T-helper 17 cell (primary cell): ENCODE measurements at places on chromosomes 5 and 9.

DNA sequence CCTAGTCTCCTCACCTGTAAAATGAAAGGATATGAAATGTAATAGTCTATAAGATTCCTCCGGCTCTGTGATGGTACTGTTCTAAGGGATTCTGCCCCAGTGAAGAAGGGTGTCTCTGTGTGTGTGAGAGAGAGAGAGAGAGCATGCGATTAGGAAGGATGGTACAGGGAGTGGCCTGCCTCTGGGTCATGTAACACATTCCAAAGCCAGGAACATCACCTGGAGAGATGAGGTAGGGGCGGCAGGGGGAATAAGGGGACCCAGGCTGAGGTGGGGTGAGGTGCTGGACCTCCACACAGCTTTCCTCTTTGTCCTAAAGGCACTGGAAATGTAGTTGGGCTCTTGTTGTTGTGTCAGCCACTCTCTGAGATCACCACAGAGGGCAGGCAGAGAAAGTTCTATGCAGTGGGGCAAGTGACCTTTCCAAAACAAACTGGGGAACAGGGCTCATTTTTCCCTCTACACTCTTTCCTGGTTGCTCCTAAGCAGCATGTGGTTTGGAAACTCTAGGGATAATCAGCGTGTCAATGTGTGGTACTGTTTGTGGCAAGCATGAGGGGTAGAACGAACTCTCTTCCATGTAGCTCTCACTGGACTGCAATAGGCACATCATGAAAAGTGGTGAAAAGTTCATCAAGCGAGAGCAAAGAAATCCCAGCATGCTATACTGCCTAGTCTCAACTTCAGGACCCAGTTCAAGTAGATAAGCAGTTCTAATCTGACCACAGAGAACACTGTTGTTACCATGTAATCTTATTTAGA is 65.0 kb downstream of the SEMA6A start:
- no peak overlapping the region for H3K4me3 ChIP-seq
- H3K36me3 ChIP-seq, result peaks cover 2% of the 10 kb centered on the region
- H3K27ac ChIP-seq, result no peak overlapping the region
- DNase-seq, result no peak

DNA sequence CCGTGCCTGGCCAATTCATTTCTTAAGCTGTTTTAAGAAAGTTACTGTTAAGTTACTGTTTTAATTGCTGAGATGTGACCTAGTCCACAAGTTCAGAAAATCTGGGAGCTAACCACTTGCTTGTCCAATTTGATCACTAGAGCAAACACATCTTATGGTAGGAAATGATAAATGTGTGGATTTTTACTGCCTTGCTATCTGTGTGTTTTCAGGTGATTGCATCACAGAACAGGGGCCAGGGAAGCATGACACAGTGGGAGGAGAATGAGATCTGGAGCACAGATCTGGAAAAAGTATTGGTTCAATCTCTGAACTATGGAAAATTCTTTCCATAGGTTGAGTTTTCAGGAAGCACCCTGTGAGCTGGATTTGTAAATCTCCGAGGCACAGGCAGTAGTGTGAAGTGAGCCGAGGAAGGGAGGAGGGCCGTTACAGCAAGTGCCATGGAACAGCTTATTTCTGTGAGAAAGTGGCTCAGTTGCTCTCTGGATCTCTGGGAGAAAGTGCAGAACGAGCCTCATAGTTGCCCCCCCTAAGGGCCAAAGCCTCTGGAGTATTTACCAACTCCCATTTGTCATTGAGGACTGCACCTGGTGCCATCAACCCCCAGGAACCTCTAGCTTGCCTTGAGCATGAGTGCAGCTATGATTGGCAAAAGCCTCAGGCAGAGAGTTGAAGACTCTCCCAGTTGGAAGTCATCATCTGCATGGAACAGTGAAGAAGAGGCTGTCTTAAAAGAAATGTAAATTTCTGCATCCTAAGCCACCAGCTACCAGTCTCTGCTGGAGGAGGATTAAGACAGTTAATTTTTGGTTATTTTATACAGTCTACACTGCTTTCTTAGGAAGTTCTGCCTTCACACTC is 161.8 kb upstream of the CLINT1 start:
- DNase-seq, result no peak
- H3K4me1 ChIP-seq, result no peaks in the 10 kb centered on the region
- no peak overlapping the region for H3K27ac ChIP-seq
- no peak overlapping the region for H3K4me3 ChIP-seq

GRCh38 chr5:178348356-178349074 is 115.9 kb upstream of the PHYKPL start:
- no peak for DNase-seq
- H3K4me3 ChIP-seq, result no peak overlapping the region
- H3K27me3 ChIP-seq, result peaks cover 38% of the 10 kb centered on the region
- no peak overlapping the region for H3K27ac ChIP-seq
- H3K4me1 ChIP-seq, result no peaks in the 10 kb centered on the region

DNA sequence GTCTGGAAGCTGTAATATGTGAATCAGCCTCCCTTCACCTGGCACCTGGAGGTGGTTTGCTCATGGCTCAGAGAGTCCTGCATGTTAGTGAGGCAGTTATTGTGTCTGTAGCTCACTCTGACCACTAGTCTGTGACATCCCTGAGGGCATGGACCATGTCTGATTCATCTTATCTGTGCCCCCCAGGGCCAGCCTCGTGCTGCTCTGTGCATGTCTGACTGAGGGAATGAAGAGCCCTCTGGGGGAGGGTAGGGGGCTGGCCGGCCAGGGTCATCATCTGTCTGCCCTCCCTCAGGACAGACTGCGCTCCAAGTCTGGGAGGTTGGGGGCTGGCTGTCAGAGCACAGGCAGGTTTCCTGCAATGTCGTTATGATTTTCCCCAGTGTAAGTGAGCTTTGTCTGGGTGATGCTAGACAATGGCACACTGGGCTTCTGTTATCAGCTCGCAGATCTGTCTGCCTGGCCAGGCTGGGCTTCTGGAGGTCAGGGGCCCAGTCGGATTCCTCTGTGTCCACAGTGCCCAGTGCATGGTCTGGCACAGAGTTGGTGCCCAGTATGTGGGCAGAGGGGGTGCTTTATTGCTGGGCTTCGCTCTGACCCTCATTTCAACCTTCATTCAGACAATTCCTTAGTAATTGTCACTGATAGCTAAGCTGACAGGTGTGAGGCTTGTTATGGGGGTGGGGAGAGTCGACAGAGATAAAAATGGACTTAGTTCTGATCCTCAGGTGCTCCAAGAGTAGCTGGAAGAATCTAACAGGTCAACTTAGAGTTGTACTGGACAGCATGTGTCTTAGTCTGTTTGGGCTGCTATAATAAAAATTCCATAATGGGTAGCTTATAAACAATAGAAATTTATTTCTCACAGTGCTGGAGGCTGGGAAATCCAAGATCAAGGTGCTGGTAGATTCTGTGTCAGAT is 85.7 kb upstream of the SHB start:
- no peaks in the 10 kb centered on the region for H3K36me3 ChIP-seq
- H3K4me1 ChIP-seq, result no peaks in the 10 kb centered on the region
- peaks cover 36% of the 10 kb centered on the region for H3K27me3 ChIP-seq
- H3K4me3 ChIP-seq, result no peak overlapping the region

- no peak overlapping the region for H3K4me3 ChIP-seq
- no peaks in the 10 kb centered on the region for H3K27me3 ChIP-seq
- no peak overlapping the region for H3K27ac ChIP-seq
- no peaks in the 10 kb centered on the region for H3K4me1 ChIP-seq
- DNase-seq, result no peak
Observed at GRCh38 chr5:106833517-106833916, 837.2 kb downstream of the EFNA5 start.

DNA sequence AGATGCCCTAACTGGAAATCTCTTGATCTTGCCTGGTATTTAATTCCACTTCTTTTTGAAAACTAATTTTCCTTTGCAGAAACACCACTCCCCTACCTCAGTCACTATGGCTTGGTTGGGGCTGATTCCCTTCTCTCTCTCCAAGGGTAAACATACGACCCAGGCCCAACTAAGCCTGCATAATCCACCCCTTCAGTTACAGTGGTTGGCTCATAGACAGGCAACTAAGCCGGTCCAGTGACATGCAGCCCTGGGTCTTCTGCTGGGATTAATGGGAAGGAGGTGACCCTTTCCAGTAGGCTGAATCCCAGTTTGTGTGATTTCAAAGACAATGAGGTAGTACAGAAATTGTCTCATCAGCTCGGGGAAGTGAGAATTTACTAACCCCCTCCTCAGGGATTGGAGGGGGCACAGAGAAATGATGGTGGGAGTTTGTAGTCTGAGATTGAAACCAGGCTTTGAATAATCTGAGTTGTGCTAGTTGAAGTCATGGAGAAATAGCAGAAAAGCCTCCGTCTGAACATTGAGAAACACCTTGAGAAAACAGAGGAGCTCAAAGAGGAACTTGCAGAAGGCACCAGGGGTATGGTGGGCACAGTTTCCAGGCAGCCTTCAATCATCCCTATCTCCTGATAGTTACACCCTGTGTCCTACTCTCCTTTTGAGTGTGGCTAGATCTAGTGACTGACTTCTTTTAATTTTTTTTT is 148.9 kb downstream of the GCNT1 start:
- no peak for DNase-seq
- H3K36me3 ChIP-seq, result peaks cover 6% of the 10 kb centered on the region
- H3K4me1 ChIP-seq, result no peaks in the 10 kb centered on the region
- H3K27ac ChIP-seq, result no peak overlapping the region
- no peaks in the 10 kb centered on the region for H3K27me3 ChIP-seq
- H3K4me3 ChIP-seq, result no peak overlapping the region

- H3K36me3 ChIP-seq, result peaks cover 6% of the 10 kb centered on the region
- H3K4me3 ChIP-seq, result no peak overlapping the region
- DNase-seq, result no peak
- H3K4me1 ChIP-seq, result peaks cover 16% of the 10 kb centered on the region
Observed at GRCh38 chr5:173330338-173331206, 2.4 kb upstream of the STC2 start.

DNA sequence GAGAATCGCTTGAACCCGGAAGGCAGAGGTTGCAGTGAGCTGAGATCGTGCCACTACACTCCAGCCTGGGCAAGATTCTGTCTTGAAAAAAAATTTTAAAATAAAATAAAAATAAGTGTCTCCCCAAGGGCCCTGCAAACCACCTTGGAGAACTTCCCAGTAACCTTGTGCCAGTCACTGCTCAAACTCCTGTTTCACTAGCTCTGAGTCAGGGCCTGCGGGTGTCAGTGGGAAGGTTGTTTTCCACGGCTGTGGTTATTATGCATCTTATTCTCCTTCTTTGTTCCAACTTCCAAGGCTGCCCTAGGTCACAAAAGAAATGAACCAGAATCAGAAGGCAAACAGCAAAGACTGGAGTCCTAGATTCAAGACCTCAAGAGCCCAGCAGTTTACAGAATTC is 246.7 kb downstream of the ADAMTSL1 start:
- peaks cover 5% of the 10 kb centered on the region for H3K27me3 ChIP-seq
- no peak overlapping the region for H3K27ac ChIP-seq
- H3K4me1 ChIP-seq, result no peaks in the 10 kb centered on the region
- no peak overlapping the region for H3K4me3 ChIP-seq
- DNase-seq, result no peak

- DNase-seq, result no peak
- H3K4me1 ChIP-seq, result peaks cover 26% of the 10 kb centered on the region
- H3K27me3 ChIP-seq, result no peaks in the 10 kb centered on the region
- peak overlapping the region; percentile 16 for H3K27ac ChIP-seq
- H3K36me3 ChIP-seq, result peaks cover 14% of the 10 kb centered on the region
Observed at GRCh38 chr9:112711050-112711689, 6.7 kb downstream of the INIP start.

- peak overlapping the region; percentile 89 for H3K27ac ChIP-seq
- no peak for DNase-seq
- H3K36me3 ChIP-seq, result peaks cover 2% of the 10 kb centered on the region
- no peak overlapping the region for H3K4me3 ChIP-seq
- H3K27me3 ChIP-seq, result no peaks in the 10 kb centered on the region
- H3K4me1 ChIP-seq, result peaks cover 19% of the 10 kb centered on the region
Observed at GRCh38 chr5:132752581-132753125, 5.4 kb downstream of the CCNI2 start.

DNA sequence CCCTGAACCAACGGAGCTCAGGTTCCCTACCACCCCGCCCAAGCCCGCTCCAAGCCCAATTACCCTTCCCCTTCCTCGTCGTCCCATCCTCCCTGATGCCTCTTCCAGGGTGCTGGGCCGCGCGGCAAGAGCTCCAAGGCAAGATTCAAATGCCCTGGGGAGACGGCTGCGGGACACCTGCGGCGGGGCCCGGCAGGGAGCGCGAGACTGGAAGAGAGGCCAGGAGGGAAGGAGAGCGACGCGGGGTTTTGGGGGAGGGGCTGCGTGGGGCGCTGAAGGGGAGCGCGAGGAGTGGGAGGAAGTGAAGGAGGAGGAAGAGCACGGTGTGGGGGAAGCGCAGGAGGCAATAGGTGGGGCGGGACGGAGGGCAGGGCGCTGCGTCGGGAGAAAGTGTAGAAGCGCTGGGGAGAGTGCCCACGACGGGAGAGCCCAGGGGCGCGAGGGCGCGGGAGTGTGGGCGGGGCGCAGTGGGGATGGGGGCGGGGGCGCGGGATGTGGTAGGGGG is 975 bp upstream of the NXNL2 start:
- H3K4me1 ChIP-seq, result peaks cover 9% of the 10 kb centered on the region
- peak overlapping the region; percentile 81 for H3K4me3 ChIP-seq
- peaks cover 45% of the 10 kb centered on the region for H3K27me3 ChIP-seq
- H3K36me3 ChIP-seq, result no peaks in the 10 kb centered on the region
- H3K27ac ChIP-seq, result no peak overlapping the region

- H3K4me3 ChIP-seq, result no peak overlapping the region
- H3K27ac ChIP-seq, result no peak overlapping the region
- H3K4me1 ChIP-seq, result peaks cover 2% of the 10 kb centered on the region
- H3K27me3 ChIP-seq, result peaks cover 81% of the 10 kb centered on the region
Observed at GRCh38 chr5:175737481-175737880, 79.6 kb downstream of the HRH2 start.

GRCh38 chr5:140108093-140109017 is 5.6 kb upstream of the PURA start:
- peak overlapping the region; percentile 98 for H3K4me3 ChIP-seq
- peak overlapping the region; percentile 96 for H3K27ac ChIP-seq
- peaks cover 32% of the 10 kb centered on the region for H3K4me1 ChIP-seq
- H3K27me3 ChIP-seq, result no peaks in the 10 kb centered on the region
- no peaks in the 10 kb centered on the region for H3K36me3 ChIP-seq

DNA sequence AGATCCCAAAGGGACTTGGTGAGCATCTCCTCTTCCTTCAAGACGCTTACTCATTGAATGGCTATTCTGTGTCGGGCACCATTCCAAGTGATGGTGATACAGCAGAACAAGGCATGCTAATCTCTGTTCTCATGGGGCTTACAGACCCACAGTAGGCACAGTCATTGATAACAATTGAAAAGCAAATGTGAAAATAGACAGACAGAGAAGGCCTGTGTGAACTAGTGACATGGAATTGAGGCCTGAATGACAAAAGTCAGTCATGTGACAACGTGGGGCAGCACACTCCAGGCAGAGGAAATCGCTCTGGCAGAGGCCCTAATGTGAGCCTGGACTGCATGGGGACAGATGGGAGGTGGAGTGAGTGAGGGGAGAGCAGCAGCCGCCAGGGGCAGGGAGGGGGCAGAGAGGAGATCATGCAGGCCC is 70.7 kb upstream of the CPLX2 start:
- no peak overlapping the region for H3K27ac ChIP-seq
- peaks cover 66% of the 10 kb centered on the region for H3K27me3 ChIP-seq
- peaks cover 5% of the 10 kb centered on the region for H3K4me1 ChIP-seq
- no peak for DNase-seq
- H3K36me3 ChIP-seq, result peaks cover 7% of the 10 kb centered on the region
